ENCODE measurements at places on chromosomes 6 and 20.

DNA sequence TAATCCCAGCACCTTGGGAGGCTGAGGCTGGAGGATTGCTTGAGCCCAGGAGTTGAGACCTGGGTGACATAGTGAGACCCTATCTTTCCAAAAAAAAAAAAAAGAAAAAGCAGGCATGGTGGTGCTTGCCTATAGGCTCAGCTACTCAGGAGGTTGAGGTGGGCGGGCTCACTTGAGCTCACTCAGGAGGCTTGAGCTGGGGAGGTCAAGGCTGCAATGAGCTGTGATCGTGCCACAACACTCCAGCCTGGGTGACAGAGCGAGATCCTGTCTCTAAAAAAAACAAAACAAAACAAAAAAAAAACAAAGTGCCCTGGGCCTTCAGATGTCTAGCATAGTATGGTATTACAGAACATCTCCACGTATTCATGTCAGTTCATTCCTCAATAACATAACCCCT lies 42.9 kb downstream of the ZFAND3 start:
- DNase-seq, result no peak

- no peak for DNase-seq
These were observed 169.4 kb downstream of the TAF4 start for GRCh38 chr20:61896058-61896961.

DNA sequence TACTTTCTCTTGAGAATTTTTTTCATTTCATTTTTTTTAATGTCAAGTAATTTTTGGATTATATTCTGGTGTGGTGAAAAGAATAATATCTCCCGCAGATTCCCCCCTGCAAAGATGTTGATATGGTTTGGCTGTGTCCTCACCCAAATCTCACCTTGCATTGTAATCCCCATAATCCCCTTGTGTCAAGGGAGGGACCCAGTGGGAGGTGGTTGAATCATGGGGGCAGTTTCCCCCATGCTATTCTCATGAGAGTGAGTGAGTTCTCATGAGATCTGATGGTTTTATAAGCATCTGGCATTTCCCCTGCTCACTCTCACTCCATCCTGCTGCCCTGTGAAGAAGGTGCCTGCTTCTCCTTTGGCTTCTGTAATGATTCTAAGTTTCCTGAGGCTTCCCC lies 58.7 kb upstream of the PMEPA1 start:
- DNase-seq, result no peak

GRCh38 chr20:57667924-57668782 lies 41.7 kb downstream of the PMEPA1 start:
- no peak for DNase-seq

GRCh38 chr6:158737710-158738615 lies 81.2 kb downstream of the EZR start:
- DNase-seq, result no peak

DNA sequence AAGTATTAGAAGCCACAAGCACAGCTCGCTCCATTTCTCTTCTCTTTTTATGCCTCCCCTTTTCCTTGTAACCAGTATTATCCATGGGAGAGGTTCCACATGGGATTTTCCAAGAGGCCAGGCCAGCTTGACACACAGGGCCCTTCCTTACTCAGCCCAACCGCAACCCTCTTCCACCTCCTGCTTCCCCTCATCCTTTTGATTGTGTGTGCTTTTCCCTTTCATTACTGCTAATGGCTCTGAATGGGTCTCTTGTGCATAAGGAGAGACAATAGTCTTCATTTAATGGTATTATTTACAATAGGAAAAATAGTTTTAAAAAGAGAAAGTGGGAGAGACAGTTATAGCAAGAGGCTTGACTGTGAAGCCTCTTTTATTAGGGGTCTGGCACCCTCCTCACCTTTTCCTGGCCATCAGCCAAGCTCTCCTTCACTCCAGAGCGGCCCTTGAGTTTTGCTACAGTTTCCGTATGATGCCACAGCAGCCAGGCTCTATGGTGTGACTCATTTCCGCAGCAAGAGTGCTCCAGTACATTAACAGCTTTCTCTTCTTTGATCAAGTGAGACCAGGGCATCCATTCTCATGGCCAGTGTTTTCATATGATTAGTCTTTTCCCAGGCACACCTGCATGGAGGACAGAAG lies 579.5 kb downstream of the TFAP2B start:
- DNase-seq, result no peak

- DNase-seq, result no peak
These were observed 67.7 kb downstream of the PYGB start for GRCh38 chr20:25315418-25316210.

DNA sequence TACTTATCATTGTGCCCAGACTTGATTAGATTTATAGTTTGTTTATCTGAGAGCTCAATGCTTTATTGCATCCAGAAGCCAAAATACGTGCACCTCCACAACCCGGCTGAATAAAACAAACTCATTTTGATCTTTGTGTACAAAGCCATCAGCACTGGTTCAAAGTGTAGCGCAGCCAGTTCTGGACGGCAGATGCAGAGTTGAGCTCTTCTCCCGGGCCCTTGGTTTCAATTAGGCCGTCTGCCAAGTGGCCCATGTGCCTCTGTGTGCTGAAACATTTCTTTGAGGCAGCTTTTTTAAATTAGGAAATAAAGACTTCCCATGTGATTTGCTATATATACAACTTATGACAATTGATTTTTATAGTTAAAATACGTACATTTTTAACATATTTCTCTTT lies 96.2 kb upstream of the RSPO3 start:
- DNase-seq, result no peak
